GM13977 (cell line): ENCODE measurements at places on chromosomes 1 and 21.

DNA sequence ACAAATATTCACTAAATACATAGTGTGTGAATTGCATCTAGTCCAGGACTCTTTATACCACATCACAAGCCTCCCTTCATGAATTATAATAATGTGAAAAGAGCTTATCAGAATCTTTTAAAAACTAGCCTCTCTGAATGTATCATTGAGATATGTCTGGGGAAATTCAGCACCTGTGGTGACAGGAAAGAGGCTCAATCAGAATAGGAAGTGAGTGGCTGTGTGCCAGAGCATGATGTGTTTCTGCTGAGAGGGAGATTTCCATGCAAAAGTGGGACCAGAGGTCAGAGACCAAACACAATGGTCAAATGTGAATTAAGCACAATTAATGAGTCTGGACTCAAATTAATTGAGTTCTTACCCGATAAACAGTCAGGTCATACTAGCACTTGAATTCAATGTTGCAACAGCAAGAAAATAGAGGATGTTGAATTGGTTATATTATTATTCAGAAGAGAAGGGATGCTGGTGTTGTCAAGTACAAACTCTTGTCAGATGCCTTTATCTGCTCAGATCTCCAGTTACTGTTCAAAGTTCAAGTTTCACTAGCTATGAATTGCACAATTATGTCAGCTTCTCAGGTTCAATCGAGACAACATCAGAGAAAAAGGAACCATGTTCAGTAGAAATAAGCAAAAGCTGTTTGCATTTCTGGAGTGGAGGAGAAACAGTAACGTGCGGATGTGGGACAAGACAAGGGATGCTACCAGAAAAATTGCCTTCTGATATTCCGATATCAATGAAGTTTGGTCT, 226.2 kb downstream of the ZNF326 start:
- DNase-seq, result no peak

DNA sequence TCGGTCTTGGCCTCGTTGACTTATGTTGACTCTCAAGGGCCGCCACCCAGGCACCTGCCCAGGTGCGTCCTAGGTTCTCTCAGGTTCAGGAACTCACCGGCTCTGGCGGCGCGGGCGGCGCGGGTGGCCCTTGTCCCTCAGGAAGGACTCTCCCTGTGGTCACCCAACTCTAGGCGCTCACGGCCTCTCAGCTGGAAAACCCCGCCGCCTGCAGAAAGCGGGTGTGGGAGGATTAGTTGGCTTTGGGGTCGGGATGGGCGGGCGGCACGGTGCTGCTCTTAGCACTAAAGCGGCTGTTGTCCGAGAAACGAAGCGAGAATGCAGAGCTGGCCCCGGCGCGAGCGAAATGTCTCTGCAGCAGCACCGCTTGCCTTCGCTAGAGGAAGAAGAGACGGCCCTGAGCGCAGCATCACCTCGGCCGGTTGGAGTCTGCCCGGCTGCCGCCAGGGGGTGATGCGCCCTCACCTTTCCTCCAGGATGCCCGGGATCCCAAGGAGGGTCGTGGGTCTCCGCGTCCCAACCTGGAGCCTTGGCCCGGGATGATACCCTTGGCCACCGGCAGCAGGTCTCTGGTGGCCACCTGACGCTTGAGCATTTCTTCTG, 8.1 kb upstream of the TADA1 start:
- DNase-seq, result peak; percentile 31

GRCh38 chr1:201469645-201470074, 672 bp upstream of the PHLDA3 start:
- no peak for DNase-seq

DNA sequence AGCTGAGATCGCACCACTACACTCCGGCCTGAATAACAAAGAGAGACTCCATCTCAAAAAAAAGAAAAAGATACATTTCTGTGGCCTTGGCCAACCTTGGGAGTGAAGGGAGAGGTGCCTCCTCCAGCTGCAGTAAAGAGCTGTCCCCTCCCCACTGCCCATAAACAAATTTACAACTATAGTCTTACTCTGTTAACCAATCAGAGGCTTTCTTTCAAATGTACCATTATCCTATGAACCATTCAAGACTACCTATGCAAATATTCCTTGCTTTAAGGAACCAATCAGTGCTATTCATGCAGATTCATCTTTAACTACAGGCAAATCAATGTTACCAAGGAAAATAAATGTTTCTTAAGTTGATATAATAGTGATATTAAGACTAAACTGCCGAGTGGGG, 1.0 kb downstream of the CELA2B start:
- DNase-seq, result no peak

- no peak for DNase-seq
Observed at GRCh38 chr1:88742531-88742930, 58.5 kb downstream of the PKN2 start.

DNA sequence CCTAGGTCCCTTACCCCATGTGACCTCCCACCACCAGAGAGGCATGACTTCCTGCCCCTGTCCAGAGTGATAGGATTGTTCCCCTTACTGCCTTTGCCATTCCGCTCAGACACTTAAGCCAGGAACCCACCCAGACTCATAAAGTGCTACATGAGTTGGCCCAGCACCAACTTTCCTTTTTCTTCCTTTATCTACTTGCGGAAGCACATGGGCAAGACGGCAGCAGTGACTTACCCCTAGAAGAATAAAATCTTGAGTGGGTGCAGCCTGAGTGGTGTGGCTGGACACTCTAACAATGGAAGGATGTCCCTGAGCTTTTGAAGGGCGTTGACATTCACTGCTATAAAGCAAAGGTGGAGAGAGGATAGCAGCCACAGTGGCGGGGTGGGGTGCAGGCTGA, 100.1 kb downstream of the MAB21L3 start:
- no peak for DNase-seq

DNA sequence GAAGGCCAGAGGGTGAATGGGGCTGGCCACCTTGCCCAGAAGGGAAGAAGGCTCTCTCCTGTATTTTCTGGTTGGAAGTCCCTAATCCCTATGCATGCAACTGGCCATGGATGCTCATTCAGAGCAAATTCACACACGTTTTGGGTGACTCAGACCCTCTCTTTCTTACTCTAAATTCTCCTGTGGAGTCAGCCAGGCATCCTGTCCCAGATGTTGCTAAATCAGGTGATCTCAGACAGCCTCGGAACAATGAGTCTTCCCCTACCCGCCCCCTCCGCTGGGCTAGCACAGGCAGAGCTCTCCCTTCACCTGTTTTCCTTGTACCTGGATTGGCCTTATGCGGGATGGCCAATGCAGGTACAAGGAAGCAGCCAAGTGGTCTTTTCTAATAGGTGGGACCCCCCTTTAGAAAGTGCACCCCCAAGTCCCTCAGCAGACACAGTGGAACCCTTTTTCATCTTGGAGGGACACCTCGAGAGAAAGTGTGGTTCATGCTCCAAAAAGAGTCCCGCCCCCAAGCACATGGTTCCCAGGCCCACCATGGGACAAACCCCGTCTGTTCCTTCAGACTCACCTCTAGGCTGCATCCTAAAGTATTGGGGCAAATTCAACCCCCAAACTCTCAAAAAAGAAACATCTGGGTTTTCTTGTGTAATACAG, 8.6 kb downstream of the S100A6 start:
- DNase-seq, result no peak

DNA sequence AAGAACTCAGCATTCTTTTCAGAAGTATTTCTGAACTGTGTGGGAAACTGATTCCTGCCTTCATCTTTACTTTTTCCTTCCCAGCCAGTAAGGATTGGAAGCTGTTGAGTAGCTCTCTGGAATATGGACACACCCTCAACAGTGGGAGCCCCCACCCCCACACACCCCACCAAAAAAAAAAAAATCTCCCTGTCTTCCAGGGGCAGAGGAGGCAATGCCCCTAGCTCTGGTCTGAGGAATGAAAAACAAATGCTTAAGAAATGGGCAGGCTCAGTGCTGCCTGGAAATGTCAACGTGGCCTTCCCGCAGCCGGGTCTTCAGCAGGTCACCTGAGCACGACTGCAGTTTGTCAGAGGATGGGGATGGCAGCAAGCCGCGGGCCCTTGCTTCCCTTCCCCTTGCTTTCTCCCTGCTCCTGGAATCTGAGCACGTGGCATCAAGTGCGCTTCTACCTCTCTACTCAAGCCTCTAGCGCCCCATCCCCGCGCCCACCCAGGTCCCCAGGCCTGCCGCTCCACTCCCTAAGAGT, 479 bp downstream of the RGS16 start:
- DNase-seq, result no peak

GRCh38 chr1:154867841-154868605, 2.1 kb downstream of the KCNN3 start:
- no peak for DNase-seq

GRCh38 chr1:118989878-118990378, 1.8 kb upstream of the TBX15 start:
- no peak for DNase-seq

GRCh38 chr1:68321084-68321685, 88.9 kb upstream of the WLS start:
- no peak for DNase-seq

GRCh38 chr1:237232501-237232900, 190.5 kb downstream of the RYR2 start:
- DNase-seq, result no peak

DNA sequence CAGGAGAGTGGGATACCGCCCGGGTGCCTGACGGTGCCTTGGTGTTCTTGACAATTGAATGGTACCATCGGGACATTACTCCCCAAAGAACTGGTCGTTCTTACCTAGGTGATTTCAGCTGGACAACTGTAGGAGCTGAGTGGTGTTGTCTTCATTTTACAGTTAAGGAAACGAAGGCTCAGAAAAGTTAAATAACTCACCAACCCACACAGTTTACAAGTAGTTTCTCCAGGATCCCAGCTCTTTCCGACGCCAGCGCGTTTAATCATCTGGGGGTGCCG, 1.6 kb downstream of the PIK3CD start:
- DNase-seq, result no peak

DNA sequence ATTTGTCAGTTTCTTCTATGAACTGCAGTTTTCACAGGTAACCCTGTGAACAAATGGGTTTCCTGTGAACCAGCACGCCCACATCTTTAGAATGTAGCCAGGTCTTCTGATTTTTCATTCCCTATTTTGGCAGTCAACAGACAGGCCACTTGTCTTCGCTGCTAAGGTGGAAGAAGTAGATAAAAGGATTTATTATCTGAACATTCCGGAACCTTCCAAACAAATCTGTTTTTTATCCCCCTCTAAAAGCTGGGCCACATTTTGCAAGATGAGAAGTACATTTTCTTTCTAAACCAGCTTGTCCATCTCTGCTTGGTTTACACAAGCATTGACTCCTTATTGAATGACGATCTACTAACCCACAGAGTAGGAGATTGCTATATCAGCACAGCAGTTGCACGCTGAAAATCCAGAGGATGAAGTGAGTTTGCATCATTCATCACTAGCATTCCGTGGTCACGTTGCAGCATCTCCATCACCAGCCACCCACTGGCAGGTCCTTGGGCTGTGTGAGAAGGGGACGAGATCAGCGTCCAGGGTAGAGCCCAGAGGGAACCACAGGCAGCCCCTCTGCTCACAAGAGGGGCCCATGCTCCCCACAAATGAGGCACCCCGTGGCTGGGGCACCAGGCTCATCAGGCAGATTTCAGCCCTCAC, 83.5 kb downstream of the TOMM20 start:
- no peak for DNase-seq
